ENCODE measurements at places on chromosomes 12 and 14. TPM values are rescaled to one million over a fixed set of nuclear protein-coding genes. Genes with fewer than 3 reads are reported as not detected.

Gene AJUBA
- 47.9 TPM for total RNA-seq

Gene TDRD9
- total RNA-seq = 0.84 TPM

Gene JAG2
- 0.30 TPM for total RNA-seq

Gene PYGL
- 64.1 TPM for total RNA-seq

Gene SLC16A7
- total RNA-seq = 22.5 TPM

Gene RPGRIP1
- not detected for total RNA-seq

Gene EPYC
- 0.67 TPM for total RNA-seq

Gene CRIP1
- total RNA-seq = 1.7 TPM

Gene BATF
- not detected for total RNA-seq

Gene VRTN
- total RNA-seq = not detected

Gene CCDC177
- total RNA-seq = not detected

Gene KRT3
- total RNA-seq = not detected

Gene GPR68
- total RNA-seq = 0.30 TPM

Gene SYCP3
- total RNA-seq = 0.50 TPM

Gene KRT75
- not detected for total RNA-seq

Gene MYH7
- total RNA-seq = not detected

Gene ANKRD33
- not detected for total RNA-seq

Gene ANKRD9
- total RNA-seq = 23.2 TPM

Gene YARS2
- total RNA-seq = 30.6 TPM

Gene PTPRR
- total RNA-seq = not detected

Gene KLHL33
- total RNA-seq = 0.50 TPM

Gene ST8SIA1
- 0.89 TPM for total RNA-seq

Gene RDH16
- not detected for total RNA-seq

Gene ZNF385A
- total RNA-seq = 2.5 TPM

Gene EFCAB11
- total RNA-seq = 11.6 TPM

Gene ZDHHC22
- total RNA-seq = not detected

Gene ZNF26
- total RNA-seq = 4.9 TPM

Gene CTSG
- total RNA-seq = not detected

Gene B3GNT4
- total RNA-seq = 0.59 TPM

Gene SOX5
- 2.4 TPM for total RNA-seq

Gene TTC8
- total RNA-seq = 29.4 TPM

Gene C12orf56
- not detected for total RNA-seq

Gene ALX1
- total RNA-seq = 0.45 TPM

Gene RTL1
- not detected for total RNA-seq

Gene KRT7
- total RNA-seq = 9.2 TPM

Gene GRIP1
- total RNA-seq = not detected

Gene SDSL
- 5.9 TPM for total RNA-seq

Gene PTGER2
- total RNA-seq = 124 TPM

Gene TAS2R9
- total RNA-seq = not detected

Gene SLC4A8
- total RNA-seq = 2.1 TPM

All from bronchus fibroblast of lung (primary cell).